ENCODE measurements at places on chromosomes 3 and 15. TPM values are rescaled to one million over a fixed set of nuclear protein-coding genes. Genes with fewer than 3 reads are reported as not detected.

DNA sequence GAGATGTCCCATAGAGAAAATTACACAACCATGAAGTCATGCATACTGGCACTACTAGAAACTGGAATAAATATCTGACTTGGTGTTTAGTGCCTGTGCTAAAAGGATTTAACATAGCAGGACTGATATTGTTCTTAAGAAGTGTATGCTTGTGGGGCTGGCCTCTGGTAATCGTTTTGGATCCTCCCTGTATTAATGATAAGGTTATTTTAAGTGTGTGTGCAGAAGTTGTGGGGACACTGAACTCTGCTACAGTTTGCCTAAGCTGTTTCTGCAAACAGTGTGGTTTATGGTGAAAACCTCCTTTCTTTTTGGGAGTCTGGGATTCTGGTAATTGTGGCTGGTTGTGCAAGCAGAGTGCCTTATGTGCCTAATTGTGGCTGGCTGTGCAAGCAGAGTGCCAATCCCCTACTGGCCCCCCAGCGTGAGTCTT lies 120.8 kb downstream of the CLASP2 start:
- no peak for DNase-seq

DNA sequence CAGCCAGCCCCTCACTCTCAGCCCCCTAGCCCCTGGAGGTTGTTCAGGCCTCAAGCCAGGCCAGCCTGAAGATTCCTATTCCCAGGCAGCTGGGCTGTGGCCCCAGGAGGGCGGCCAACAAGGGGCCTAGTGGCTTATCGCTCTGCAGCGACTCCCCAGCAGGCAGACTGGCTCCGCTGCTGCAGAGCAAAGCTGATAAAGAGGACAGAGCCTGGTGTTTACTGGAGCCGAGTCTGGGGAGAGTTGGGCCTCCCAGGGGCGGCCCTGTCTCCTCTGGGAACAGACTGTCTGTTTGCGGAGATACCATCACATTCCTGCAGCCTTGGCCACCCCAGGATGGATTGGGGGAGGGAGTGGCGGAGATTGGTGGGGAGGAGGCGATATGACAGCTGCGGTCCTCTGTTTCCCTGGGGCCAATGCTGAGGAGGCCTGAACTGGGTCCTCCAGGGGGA lies 22.4 kb upstream of the SMAD6 start:
- no peak for DNase-seq

- no peak for DNase-seq
Measured at GRCh38 chr3:43190670-43191069, 84.8 kb upstream of the POMGNT2 start.

DNA sequence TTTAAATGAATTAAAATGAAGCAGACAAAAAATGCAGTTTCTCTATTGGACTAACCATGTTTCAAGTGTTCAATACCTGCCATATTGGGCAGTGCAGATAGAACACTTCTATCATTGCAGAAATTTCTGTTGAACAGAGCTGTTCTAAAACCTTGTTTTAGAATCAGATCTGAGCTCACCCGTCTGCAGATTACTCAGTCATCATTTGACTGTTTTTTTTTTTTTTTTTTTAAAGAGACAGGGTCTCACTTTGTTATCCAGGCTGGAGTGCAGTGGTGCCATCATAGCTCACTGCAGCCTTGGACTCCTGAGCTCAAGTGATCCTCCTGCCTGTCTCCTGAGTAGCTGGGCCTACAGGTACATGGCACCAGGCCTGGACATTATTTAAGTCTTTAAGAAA lies 128.7 kb downstream of the APBA2 start:
- DNase-seq = no peak

GRCh38 chr15:94576889-94577533 lies 345.6 kb downstream of the MCTP2 start:
- DNase-seq = no peak

GRCh38 chr3:108088697-108089096 lies 2.1 kb downstream of the CD47 start:
- no peak for DNase-seq

DNA sequence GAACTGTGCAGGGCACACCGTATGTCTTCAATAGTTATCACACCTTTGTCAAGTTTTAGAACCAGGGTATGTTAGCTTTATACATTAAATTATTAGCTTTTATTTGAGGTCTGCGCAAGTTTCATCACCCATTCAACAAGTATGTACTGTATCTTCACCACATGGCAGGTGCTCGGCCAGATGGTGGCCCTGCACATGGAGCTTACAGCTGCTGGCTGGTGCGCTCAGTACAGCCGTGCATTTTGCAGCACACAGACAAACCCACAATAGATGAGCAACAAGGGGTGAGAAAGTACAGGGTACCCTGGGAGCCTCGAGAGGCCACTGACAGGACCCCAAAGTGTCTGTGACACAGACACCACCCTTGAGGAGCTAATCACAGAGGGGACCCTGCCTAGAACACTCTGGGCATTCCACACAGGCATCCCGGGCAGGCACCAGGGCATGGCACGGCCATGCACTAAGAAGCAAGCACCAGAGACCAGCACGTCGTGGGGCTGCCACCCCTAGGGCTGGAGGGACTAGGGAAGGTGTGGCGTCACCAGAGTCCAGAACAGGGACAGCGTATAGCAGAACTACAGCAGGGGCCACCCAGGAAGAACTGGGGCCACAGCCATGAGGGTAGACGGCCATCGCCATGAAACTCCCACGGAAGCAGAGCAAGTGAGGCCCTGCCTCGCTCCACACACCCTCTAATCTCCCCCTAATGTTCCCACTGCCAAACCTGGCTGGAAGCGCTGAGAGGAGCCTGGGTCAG lies 27.4 kb downstream of the ZXDC start:
- no peak for DNase-seq

DNA sequence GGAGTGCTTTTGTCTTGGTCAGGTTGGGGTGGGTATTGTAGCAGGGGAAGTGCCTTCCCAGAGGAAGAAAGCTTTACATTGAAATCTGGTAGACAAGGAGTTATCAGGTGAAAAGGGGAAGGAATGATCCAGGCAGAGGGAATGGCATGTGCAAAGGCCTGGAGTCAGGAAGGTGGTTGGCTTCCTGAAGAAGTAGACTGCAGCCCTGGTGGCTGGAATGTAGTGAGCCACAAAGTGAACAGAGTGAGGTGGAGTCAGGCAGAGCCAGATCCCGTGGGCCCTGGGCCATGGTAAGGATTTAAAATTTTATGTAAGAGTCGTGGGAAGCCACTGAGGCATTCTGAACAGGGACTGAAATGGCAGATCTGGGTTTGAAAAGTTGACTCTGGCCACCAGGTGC lies 58.3 kb downstream of the RAB11A start:
- DNase-seq = no peak

GRCh38 chr3:46868287-46868686 lies 5.0 kb upstream of the MYL3 start:
- no peak for DNase-seq

DNA sequence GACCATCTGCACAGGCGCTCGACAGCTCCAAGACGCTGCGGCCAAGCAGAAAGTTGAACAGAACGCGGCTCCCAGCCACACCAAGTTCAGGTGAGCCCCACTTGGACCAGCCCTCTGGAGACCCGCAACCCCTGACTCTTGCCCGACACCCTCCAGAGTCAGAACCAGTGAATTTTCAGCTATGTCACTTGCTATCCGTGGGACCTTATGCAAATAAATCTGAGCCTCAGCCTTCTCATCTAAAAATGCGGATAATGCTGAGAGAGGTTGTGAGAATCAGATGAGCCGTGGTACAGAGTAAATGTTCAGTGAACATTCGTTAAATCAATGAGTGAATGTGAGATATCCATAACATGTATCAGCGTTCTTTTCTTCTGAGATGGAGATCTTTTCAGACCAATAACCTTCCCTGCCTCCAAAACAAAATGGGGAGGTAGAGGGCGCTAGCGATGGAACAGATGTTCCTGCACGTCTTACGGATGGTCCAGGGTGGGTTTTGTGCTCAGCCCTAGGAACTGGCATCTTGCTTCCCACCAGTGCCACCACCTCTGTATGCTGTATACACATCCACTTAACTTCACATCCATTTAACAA lies 524 bp downstream of the MRPS11 start:
- peak; percentile 22 for DNase-seq

GRCh38 chr15:83248151-83249029 lies 36.1 kb downstream of the BNC1 start:
- peak; percentile 5 for DNase-seq

DNA sequence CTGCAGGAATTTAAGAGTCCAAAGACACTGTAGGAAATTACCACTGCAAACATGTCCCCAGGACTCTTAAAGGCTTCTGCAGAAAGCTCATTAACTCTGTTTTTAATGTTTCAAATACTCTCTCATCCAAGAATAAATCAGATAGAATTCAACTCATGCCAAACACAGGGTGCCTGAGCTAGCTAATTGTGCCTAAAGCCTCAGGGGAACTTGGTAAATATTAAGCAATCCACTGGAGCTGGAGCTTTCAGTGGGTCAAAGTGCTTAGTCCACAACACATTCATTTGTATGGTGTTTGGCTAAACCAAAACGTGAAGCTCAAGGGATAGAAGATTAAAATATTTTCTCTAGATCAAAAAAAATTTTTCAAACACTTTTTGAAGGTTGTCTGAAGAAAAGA lies 131.4 kb downstream of the THRB start:
- no peak for DNase-seq

- no peak for DNase-seq
Measured at GRCh38 chr3:126543457-126544061, 15.2 kb downstream of the C3orf22 start.

DNA sequence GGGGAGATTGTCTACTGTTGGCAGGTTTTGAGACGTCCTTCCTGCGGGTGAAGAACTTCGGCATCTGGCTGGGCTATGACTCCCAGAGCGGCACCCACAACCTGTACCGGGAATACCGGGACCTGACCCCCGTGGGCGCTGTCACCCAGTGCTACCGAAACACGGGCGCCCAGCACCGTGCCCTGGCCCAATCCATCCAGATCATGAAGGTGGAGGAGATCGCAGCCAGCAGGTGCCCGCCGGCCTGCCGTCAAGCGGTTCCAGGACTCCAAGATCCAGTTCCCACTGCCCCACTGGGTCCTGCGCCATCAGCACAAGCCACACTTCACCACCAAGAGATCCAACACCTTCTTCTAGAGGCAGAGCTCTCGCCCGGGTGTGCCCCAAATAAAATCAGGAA lies 194.9 kb upstream of the EPHA6 start:
- no peak for DNase-seq

- no peak for DNase-seq
Measured at GRCh38 chr3:181326637-181327223, 337.2 kb upstream of the DNAJC19 start.

- no peak for DNase-seq
Measured at GRCh38 chr3:59658274-59658673, 608.4 kb upstream of the CFAP20DC start.

DNA sequence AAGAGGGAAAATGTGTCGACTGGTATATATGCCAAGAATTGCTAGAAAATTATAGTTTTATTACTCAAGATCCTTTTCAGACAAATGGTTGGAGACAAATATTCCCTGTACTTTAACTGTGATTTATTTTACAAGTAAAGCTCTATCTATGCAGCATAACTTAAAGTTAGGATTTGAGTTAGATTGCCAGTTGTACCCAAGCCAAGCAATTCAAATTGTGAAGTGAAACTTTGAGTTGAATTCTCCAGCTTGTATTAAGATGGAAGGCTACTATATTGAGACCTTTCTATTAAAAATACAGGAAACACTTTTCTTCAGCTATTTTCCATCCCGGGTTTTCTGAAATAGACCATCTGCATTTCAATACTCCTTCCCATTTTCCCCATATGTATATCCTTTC lies 333.1 kb upstream of the RBMS3 start:
- DNase-seq = no peak

DNA sequence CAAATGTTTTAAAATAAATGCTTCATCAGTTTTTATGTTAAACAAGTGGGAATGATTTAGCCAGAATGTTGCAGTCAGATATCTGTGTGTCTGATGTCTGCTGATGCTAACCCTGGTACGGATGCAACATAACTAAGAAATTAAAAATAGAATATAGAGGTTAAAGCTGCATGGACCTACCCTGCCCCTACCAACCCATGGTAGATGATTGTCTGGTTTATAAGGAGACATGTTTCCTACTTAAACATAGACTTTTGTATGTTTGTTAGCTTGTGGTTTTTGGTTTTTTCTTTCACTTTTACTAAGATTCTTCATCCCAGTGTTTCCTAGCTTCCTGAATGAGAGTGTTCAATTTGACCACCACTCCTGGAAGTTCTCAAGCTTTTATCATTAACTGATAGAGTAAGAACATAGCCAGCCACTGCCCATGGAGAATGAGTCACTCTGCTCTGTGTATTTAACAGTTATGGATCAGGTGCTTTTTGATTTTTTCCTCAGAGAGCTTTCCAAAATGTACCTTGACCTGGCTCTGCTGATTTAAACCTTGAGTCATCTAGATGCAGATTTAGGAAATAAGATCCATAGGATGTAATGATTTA lies 70.7 kb upstream of the VEPH1 start:
- DNase-seq = no peak

DNA sequence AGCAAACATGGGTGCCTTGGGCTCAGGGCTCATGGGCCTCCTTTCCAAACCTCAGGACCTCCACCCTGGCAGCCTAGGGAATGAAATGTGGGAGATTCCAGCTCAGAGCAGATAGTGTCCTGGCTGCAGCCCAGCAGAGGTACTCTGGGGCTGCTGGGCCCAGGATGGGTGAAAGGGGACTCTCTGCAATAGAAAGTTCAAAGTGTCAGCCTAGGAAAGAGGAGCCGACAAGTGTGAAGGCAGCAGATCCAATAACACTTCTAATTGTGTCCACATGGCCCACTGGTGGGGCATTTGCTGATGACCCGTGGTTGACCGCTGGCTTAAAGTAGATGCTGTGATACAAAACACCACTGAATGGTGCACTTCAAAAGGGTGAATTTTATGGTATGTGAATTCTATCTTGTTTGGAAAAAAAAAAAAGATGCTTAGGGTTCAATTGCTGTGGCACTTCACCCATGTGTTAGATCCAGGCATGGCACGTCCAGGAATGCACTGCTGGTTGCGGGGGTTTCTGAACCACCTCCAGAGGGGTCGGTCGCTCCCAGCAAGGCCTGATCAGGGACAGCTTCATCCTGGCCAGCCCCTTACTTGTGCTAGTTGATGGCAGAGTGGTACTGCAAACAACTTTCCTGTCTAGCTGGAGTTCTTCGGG lies 20.9 kb downstream of the AMOTL2 start:
- no peak for DNase-seq

GRCh38 chr3:130514681-130515080 lies 2.3 kb upstream of the COL6A6 start:
- DNase-seq = no peak

- DNase-seq = no peak
Measured at GRCh38 chr15:84736375-84736774, 12.0 kb upstream of the ZNF592 start.

GRCh38 chr15:39542385-39543065 lies 38.4 kb upstream of the THBS1 start:
- no peak for DNase-seq

- no peak for DNase-seq
Measured at GRCh38 chr3:172707030-172707429, 3.8 kb downstream of the NCEH1 start.

The CHST2 gene
- 1.0 TPM for total RNA-seq

The NR1I2 gene
- 90.8 TPM for total RNA-seq

The LARP6 gene
- total RNA-seq = 3.9 TPM

The DLL4 gene
- total RNA-seq = 14.0 TPM

The WDR72 gene
- total RNA-seq = 0.12 TPM

The TGM5 gene
- not detected for total RNA-seq

The CYP8B1 gene
- total RNA-seq = not detected

The FSTL1 gene
- total RNA-seq = 61.7 TPM

The CCR8 gene
- not detected for total RNA-seq

The HRH1 gene
- 13.8 TPM for total RNA-seq

The MELTF gene
- 32.1 TPM for total RNA-seq

The RAD51 gene
- total RNA-seq = 7.1 TPM
